ENCODE measurements at places on chromosomes 7 and 10.

GRCh38 chr7:106840342-106840741 is 24.7 kb upstream of the PIK3CG start:
- DNase-seq, result no peak

- DNase-seq, result no peak
Measured at GRCh38 chr7:107592361-107593024, 12.4 kb downstream of the BCAP29 start.

DNA sequence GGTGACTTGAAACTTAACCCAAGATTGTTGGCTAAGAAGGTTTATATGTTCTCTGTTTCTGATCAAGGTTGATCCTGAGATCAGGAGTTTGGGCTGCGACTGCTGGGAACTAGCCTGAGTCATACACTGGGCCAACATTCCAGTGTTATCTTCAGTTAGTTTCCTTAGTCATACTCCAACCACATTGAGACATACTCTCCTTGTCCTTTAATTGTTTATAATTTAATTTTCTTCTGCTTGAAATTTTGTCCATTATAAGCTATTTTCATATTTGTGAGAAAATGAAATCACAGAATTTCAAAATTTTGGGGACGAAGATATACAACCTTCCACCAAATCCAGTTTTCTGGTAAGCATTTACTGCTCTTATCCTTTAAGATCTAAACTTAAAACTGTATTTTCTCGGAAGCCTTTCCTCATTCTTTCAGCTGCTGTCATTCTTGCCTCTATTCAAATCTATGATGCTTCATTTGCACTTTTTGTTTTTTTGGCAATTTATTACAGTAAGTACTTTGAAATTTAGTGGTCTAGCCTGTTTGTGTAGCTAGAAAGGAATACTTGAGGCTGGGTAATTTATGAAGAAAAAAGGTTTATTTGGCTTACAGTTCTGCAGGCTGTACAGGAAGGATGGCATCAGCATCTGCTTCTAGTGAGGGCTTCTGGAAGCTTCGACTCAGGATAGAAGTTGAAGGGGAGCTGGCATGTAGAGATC is 63.4 kb upstream of the POT1 start:
- DNase-seq, result no peak

DNA sequence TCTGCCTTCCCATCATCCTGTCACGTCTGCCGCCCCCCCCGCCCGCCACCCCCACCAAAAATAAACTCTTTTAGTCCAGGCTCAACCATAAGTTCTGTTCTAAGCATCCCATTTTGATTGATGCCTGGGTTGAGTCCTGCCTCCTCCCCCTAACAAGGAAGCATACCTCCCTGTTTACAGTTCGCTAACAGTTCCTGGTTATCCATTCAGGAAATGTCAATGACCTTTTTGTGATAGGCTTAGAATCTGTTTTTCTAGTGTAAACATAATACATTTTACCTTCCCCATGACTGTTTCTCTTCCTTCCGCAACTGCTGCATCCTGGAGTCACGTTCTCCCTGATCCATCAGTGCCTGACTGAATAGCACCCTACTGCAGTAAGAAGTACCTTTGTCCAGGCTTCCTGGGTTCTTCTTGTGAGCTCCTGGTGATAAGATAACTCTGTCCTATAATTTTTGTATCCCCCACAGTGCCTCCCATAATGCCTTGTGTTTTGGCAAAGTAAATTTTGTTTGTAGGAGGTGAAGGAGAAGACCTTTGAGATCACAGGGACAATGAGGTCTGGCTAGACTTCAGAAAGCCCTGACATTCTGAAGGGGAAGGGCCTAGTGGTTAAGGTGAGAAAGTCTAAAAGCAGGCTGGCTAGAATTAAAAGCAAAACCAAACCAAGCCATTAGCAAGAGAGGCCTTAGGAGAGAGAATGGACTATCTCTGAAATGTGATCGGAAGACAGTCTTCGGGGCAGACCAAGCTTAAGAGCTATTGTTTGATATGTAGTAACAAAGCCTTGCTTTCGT is 7.3 kb downstream of the AGFG2 start:
- DNase-seq, result no peak

DNA sequence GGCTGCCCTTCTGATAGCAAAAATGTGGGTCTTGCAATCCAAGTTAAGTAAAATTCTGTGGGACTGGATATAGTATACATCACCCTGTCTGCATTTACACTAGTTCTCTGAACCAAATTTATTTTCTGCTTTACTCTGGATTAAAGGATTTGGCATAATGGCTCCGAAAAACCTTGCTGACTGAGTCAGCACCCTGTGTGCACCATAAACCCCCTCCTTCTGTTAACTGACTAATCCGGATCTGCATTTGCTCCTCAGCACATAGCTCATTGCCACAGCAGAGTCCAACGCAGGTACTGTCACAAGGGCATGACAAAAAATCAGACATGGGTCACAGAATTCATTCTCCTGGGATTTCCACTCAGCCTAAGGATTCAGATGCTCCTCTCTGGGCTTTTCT is 1.3 kb downstream of the OR2A5 start:
- no peak for DNase-seq

DNA sequence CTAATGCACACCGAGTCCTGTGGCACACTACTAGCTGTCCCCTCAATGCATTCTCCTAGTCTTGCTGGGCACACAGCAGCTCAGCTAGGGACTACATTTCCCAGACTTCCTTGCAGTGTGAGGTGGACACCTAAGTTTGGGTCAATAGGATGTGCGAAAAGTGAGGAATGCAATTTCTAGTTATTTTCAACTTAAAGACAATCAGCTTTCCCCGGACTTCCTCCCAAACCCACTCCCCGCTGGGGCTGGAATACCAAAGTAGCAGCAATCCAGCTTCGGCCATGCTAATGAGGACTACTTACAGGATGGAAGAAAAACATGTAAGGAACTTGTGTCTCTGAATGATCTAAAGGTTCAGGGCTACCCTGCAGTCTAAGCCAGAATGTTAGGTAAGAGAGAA is 286.4 kb upstream of the LRRN3 start:
- no peak for DNase-seq

DNA sequence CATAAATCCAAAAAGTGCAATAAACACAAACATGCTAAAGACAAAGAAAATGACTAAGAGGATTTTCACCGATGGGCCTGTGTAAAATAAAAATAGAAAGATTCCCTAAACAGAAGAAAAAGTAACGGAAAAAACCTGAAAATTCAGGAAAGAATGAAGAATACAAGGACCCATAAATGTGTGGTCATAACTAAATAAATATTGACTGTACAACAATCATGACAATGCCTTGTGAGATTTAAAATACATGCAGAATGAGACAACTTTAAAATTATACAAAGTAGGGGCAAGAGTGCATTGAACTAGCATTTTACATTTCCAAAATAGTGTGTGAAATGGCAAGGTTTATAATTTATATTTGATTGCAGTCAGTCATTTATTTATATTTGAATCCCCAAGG is 409.1 kb upstream of the ANKRD30A start:
- no peak for DNase-seq

DNA sequence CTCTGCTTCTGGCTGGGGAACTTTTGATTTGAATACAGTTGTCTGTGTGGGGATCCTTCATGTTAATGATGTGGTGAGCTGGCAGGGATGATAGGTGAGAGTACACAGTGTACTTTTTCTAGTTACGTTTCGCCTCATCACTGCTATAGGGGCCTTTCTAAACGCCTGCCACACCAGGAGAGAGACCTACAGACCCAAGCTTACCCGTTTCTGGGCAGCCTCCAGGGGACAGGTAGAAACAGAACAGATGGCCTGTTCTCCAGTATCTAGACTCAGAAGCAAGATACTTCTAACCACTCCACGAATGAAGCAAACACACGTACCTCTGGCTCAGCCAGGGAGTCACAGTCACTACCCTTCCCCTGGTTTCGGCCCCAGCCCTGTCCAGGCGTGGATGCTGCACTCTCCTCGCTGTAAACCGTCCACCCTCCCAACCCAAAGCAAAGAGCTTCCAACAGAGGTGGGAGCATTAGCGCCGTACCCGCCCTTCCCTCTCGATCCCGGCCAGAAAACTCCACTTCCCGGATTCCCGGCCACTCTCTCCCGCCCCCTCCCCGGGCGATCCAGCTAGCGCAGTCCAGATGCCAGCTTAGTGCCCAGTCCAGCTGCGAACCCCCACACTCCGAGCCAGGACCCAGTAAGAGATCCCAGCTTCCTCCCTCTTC is 1.2 kb downstream of the CCDC6 start:
- peak; percentile 12 for DNase-seq

DNA sequence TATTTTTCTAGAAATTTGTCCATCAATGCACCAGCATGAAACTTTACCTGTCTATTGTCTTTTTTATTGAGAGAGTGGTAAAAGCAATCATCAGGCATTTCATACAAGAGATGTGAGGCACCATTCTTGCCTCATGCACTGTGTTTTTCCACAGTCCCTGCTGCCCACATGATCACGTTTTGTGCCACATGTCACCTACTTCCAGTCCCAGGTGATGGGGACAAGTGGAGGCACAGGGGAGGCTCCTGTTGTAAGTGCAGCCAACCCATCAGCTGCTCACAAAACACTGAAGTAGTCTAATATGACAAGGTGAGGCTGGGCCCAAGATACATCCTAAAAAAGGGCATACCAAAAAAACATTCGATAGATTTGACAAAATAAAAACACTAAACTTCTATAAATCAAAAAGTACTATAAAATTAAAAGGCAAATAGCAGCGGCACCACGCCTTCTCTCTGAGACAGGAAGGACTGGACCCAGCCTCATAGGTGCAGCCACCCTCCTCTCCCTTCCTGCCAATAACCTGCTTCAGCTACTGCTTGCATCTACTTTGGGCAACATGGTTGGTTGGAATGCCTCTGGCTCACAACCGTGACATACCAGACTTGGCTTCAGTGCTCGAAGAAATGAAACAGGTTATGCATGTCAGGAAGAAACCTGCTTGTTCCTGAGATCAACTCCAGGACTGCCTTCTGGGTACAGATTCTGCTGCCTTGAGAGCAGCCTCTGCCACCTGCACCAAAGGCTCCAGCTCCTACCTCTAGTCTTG is 2.3 kb downstream of the ZC3HAV1L start:
- DNase-seq, result no peak

GRCh38 chr10:106819490-106819889 is 345.0 kb downstream of the SORCS1 start:
- no peak for DNase-seq

DNA sequence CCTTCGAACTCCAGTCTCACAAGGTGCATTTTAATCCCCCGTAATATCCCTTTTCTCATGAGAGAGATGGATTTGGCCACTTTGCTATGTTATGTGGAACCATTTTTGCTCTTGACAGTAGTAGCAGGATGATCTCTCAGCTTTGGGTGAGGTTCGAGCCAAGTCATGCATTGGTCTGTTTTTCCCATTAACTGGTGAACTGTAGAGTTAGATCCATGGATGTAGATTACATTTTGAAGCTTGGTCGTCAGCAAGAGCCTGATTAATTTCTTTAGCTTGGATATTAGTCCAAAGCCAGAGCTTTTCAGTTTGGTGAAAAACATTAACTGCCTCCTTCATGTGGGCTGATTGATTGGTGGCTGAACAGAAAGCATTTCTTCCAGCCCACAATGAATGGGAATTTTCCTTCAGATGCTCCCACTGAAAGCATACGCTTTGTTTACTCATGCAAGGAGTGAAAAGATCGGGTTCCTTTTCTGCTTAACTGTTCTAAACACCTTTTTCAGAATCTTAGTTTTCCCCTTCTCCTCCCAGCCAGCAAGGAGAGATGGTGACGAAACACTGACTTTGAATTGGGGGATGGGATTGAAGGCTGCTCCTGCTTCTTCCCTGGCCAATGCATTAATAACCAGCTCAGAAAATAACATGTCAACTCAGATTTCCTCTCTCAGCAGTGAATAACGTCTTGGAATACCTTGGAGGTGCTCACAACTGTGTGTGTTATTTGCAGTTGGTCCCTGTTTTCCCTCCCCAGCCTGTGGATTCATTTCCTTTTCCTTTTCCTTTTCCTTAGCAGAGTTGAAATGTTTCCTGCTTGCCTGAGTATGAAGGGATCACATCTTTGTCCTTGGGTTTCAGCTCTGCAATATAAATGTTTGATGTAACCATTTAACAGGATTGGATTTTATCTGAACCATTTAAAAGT is 351.8 kb upstream of the FZD8 start:
- no peak for DNase-seq

GRCh38 chr7:32298408-32299132 is 191.6 kb downstream of the LSM5 start:
- DNase-seq, result peak; percentile 16

DNA sequence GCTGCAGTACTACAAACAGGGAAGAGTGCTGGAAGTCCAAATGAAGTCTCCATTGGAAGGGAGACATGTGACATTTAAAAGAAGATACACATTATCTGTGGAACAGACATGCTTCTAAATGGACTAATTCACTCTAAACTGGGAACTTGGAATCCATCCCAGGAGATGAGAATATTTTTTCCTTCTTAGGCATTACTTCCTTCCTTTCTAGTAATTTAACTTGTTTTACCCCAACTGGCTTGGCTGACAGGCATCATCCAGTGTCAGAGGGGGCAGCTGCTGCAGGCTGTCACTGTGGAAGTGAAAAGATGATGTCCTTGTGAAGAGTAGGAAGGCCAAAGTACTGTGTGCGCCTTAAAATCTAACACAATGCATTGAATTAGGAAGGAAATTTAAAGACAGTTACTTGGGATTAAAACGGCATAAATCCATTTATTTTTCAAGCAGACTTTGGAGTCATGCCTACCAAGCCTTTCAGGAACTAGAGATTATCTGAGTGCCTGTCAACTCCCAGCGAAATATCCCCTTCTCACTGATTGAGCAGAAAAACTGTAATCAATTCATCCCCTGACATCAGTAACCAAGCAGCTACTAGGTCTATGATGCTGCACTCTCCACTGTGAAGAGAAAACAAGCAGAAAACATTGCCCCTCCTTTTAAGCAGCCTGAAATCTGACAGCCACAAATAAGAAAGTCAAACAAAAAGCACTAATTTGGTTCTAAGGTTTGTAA is 161.2 kb downstream of the DGKI start:
- no peak for DNase-seq

DNA sequence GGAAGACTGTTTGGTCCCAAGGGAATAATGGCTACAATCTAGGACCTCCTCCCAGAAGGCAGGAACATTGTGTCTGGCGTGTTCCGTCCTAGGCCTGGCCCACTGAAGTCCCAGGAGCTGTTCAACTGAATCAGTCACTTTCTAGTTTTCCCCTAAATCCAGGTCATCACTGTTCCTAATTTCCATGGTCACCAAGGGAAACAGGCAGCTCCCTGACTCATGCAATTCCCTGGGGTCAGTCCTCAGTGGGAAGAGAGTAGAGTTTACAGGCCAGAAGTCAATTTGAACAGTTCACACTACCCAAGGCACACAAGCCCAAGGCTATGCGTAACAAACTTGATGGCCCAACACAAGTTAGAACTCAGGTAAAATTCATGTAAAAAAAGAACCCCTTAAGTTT is 44.0 kb downstream of the CREB3L2 start:
- DNase-seq, result no peak

- DNase-seq, result no peak
Measured at GRCh38 chr10:111117528-111118277, 40.9 kb downstream of the ADRA2A start.

DNA sequence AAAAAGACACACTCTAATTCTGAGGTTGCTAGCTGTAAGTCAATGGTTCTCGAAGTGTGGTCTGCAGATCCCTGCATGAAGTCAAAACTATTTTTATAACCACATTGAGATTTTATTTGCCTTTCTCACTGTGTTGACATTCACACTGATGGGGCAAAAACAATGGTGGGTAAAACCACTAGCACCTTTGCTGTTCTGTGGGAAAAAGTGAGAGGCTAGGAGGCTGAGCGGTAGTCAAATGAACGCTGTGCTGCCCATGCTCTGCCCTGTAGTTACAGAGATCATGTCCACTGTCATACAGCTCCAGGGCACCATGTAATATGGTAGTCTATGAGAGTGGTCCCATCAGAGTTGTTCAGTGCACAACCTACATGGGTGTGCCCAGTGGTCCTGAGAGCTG is 21.6 kb upstream of the PDCD4 start:
- DNase-seq, result no peak

- no peak for DNase-seq
Measured at GRCh38 chr7:33950047-33950714, 44.8 kb downstream of the BMPER start.
